ENCODE measurements at places on chromosomes 11 and 22.

DNA sequence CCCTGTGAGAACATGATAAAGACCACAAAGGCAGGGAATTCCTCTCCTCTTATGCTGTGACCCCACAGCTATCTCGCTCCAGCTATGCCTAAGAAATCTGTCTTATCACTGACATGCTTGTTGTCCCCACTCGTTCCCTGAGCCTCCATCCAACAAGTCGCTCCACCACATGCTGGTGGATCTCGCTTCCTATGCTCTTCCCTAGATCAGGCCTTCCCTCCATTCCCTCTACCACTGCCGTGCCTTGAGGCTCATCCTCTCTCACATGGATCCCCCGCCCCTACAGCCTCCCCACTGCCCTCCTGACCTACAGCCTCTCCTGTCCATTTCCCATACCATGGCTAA, 1.4 kb upstream of the DGAT2 start:
- DNase-seq, result no peak

DNA sequence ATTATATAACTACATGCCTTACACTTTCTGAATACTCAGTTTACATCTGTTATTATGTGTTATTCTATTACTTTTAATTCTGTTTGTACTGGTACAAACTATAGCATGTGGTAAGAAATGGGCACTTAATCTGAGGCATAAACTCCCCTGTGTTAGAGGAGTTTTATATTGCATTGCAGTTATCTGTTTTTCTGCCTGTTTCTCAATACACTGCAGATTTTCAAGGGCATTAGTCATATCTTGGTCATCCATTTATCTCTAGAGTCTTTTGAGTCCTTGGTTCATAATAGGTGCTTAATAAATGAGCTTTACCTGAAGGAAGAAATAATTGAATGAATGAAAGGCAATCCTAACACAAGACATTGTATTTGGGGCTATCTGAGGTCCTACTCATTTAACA, 182.9 kb upstream of the CTSC start:
- no peak for DNase-seq

DNA sequence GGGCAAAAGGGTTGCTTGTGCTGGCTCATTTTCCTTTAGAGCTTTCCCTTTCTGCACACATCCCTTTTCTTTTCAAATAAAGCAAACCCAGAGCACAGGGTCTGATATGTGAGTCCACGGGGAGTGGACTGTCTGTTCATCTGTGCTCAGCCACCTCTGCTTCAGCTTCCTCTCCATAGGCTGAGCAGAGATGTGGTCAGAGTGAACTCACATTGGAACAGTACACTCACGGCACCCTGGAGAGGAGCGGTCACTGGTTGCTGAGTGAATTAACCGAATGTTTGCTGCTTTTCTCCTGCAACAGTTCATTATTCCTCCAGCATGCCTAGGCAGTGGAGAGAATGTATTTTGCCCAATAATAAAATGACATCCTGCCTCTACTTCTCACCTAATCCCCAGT, 36.3 kb upstream of the CABP7 start:
- no peak for DNase-seq

GRCh38 chr11:120547811-120548681, 36.5 kb downstream of the GRIK4 start:
- DNase-seq, result no peak

- DNase-seq, result no peak
These were observed 104.5 kb downstream of the EFCAB6 start for GRCh38 chr22:43707648-43708047.

DNA sequence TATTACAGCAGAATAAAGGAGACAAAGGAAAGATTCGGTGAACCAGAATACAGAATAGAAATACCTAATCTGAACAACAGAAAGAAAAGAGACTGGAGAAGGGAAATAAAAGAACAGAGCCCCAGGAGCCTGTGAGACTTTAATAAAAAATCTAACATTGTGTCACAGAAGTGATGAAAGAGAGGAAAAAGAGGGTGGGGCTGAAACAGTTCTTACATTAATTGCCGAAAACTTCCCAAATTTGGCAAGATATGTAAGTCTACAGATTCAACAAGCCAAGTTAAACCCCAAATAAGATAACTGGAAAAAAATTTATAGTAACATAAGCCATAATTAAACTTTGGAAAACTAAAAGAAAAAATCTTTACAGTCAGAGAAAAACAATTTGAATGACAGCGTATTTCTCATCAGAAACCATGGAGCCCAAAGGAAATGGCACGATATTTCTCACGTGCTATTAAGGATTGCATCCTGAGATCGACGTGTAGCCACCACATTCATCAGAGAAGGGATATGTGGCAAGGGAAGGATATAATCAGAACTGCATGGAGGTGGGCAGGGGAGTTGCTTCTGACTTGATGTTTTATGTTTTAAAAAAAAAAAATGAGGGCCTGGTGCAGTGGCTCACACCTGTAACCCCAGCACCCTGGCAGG, 73.9 kb downstream of the SGSM3 start:
- DNase-seq, result no peak

DNA sequence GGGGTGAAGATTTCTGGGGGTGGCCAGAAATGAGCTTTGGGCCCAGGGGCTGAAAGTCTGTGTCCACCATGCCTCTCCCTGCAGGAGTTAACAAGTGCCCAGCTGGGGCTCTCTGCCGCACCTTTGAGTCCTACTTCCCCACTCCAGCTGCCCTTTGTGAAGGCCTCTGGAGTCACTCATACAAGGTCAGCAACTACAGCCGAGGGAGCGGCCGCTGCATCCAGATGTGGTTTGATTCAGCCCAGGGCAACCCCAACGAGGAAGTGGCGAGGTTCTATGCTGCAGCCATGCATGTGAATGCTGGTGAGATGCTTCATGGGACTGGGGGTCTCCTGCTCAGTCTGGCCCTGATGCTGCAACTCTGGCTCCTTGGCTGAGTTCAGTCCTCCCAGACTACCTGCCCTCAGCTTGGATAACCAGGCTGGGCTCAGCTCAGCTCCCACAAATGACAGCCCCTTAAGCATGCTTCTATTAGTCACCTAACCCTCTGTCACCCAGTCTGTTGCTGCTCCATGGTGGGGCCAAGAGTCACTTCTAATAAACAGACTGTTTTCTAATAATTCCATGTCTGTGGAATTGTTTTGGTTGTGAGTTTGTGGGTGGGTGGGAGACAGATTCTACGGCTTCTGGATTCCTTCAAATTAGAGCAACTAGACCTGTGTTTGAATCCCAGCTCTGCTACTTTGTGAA, 3.0 kb upstream of the INPPL1 start:
- DNase-seq, result no peak

DNA sequence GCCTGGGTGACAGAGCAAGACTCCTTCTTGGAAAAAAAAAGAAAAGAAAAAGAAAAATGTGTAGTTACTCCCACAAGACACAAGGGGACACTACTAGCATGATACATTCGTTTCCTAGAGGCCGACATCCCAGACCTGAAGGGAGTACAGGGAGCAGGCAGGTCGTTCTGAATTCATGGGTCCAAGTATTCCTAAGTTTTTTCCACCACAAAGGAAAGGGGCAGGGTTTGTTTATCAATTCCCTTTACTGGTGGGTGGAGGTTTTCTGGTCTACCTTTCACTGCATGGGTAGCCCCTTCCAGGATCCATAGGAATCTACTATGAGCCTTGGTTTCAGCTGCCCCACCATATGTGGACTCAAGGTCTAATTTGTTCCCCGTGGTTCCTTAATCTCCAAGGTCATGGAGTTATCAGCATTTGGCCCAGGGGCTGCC, 11.8 kb downstream of the TIGD3 start:
- peak; percentile 76 for DNase-seq

DNA sequence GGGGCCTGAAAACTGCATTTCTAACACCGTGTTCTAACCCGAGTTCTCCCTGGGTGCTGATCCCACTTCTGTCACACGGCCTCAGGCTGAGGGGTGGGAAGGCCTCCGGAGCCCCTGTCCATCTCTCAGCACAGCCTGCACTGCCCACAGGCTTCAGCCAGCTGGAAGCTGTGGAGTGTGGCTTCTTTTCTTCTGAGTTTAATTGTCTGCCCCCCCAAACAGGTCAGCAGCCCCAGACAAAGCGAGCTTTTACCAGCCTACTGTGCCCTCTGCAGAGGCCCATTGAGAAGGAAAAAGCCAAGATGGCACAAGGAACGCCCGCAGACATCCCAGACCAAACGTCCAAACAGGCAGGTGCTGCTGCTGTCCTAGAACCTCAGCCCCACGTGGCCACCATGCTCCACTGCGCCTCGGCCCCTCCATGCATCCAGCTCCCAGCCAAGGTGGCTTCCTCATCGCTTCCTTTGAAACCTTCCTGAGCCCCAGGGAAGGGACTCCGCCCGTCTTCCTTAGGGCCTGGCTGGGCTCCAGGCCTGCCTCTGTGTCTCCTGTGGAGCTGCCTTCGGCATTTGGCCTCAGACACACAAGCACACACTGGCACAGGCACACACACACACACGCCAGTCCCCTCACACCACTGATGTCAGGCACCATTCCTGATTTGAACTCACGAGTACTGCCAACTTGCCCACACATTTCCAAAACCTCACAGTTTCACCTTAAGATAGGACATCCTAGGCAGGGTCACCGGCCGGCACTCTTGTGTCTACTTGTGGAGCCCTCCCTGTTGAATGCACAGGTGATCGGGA, 1.7 kb downstream of the MOB2 start:
- no peak for DNase-seq

- no peak for DNase-seq
These were observed 30.3 kb downstream of the LAYN start for GRCh38 chr11:111570796-111571195.

DNA sequence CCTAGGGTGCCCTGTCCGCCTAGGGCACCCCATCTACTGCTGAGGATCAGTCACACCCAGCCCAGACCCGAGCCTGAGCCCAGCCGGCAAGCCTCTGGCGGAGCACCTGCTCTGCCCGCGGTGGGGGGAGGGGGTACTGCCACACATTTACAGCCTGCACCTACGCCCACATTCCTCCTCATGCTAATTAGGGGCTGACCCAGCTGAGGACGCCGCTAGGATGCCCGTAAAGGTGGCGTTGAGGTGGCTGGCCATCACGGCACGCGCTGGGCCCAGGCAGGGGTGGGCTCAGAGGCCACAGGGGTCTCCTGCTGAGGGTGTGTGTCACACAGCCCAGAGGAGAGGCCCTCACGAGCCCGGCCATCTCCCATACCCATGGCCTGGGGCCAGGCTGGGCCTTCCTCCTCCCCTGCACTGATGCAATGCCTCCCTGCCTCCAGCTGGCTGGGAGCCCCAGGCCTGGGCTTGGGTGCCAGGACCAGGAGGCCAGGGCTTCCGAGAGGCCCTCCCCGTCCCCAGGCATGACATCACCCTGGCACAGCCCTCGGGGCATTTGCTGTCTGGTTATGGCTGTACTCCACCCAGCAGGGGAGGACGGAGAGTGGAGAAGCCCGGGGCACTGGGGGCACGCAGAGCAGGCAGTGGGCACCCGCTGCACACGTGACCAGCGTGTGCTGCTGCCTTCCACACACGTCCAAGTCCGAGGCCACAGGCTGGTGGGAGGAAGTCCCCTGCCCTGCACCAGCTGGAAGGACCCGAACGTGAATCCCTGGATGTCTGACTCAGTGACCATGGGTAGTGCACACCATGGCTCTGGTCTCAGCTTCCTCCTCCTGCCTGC, 12.7 kb downstream of the DUSP8 start:
- DNase-seq, result no peak

GRCh38 chr11:134597452-134597851, 185.4 kb upstream of the B3GAT1 start:
- no peak for DNase-seq

- no peak for DNase-seq
These were observed 32.6 kb downstream of the CEP295 start for GRCh38 chr11:93694109-93694508.

DNA sequence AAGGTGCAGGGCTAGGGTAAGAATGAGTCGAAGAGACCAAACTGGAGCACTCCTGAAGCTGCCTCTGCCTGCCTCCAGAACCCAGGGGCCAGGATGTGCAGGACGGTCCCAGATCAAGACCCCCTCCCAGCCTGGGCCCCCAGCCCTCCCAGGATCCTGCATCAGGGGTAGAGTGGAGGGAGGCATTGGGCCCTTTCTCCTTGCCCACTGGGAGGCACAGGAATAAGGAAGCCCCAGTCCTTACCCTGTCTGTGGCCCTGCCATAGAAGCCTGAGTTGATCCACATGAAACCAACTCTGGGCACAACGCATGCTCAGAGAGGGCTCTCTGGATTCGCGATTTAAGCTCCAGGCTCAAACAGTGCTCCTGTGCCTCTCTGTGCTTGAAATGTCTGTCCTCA, 661.8 kb upstream of the B3GAT1 start:
- DNase-seq, result no peak

GRCh38 chr22:47376322-47376700, 613.9 kb downstream of the TBC1D22A start:
- DNase-seq, result no peak

- DNase-seq, result no peak
These were observed 408.6 kb downstream of the JRKL start for GRCh38 chr11:96798445-96798844.

GRCh38 chr11:3944198-3944597, 88.7 kb downstream of the STIM1 start:
- DNase-seq, result no peak

DNA sequence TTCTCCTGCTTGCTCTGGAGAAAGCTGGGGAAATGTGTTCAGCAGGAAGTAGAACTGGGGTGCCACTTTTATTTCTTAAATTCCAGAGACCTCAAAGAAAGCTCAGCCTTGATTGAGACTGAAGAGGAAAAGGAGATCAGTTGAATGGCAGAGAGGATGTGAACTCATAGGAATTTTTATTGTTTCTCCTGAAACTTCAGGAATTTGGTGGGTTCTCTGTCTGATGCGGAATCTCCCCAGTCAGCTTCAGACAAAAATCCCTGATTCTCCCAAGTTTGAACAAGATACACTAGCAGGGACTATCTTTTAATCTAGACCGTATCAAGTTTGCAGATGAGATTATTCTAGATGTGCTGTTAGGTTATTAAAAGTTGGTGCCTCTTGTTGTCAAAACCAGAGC, 23.0 kb downstream of the EHF start:
- no peak for DNase-seq

DNA sequence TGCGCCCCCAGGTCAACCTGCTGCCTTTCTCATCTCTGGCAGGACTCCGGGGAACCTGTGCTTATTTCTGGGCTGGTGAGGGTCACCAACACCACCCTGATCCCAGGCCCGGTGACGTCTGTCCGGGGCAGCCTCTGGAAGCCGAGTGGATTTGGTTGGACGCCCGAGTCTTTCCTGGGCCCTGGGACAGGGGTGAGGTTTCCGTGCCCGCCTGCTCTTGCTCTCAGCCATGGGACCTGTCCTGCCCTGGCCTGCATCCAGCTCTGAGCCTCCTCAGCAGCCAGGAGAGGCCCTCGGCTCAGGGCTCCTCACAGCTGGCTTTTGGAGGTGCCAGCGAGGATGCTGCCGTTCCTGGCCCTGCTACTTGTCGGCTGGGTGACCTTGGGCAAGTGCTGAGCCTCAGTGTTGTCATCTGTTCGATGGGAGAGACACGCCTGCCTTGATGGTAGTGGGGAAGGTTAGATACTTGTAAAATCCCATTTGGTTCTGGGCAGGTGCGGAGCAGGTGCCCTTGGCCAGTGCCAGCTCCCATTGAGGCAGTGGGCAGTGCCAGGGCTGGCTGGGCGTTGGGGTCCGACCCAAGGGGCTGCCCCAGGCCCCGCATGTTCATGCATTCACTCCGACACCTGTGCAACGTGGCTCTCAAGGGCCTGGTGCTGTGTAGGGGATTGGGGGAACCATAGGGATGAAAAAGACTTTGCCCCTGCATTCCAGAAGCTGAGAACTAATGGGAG, 58.9 kb upstream of the THY1 start:
- DNase-seq, result no peak
